Ureter (tissue), 1 donor: ENCODE measurements at places on chromosomes 6 and 20.

GRCh38 chr6:14612016-14612980 is 494.7 kb downstream of the CD83 start:
- DNase-seq, result no peak

GRCh38 chr6:142470421-142470820 is 168.6 kb downstream of the ADGRG6 start:
- DNase-seq, result no peak

DNA sequence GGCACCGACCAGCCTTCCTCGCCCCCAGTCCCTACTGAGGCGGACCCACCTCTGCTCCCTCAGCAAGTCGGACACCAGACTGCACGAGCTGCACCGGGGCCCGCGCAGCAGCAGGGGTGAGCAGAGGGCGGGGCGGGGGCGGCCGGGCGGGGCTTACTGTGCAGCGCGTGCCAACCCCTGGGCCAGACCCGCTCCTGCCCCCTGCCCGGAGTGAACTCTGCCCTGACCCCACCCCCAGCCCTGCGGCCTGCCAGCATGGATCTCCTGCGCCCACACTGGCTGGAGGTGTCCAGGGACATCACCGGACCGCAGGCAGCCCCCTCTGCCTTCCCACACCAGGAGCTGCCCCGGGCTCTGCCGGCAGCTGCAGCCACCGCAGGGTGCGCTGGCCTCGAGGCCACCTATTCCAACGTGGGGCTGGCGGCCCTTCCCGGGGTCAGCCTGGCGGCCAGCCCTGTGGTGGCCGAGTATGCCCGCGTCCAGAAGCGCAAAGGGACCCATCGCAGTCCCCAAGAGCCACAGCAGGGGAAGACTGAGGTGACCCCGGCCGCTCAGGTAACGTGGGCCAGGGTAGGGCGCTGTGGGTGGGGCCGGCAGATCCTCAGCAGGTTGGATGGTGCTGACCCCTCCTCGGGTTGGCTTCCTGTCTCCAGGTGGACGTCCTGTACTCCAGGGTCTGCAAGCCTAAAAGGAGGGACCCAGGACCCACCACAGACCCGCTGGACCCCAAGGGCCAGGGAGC is 1.5 kb upstream of the SLC2A4RG start:
- no peak for DNase-seq

GRCh38 chr20:32028647-32029372 is 18.6 kb downstream of the CCM2L start:
- DNase-seq, result no peak

- DNase-seq, result no peak
Measured at GRCh38 chr20:40637176-40637575, 51.9 kb downstream of the MAFB start.

DNA sequence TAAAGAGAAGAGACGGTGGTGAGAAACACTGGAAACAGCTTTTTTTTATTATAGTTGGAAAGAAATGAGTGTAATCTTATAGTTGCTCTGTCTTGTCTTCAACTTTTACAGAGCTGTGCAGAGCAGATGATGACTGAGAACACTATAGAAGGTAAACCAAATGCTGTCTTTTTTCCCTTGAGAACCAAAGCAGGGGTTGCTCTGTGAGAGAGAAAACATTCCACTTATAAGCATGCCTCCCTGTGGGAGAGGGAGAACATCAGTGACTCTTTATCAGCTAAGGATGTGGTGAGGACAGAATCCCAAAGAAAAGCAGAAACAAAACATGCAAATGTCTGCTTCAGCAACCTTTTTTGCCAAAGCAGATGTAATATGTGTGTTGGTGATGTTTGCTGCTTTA is 179.3 kb upstream of the HDDC2 start:
- DNase-seq, result no peak

GRCh38 chr6:170289180-170289931 is 1.5 kb downstream of the DLL1 start:
- DNase-seq, result peak; percentile 43

- no peak for DNase-seq
Measured at GRCh38 chr6:89952105-89952671, 57.9 kb downstream of the GJA10 start.

GRCh38 chr20:10591946-10592521 is 81.8 kb downstream of the JAG1 start:
- DNase-seq, result no peak

DNA sequence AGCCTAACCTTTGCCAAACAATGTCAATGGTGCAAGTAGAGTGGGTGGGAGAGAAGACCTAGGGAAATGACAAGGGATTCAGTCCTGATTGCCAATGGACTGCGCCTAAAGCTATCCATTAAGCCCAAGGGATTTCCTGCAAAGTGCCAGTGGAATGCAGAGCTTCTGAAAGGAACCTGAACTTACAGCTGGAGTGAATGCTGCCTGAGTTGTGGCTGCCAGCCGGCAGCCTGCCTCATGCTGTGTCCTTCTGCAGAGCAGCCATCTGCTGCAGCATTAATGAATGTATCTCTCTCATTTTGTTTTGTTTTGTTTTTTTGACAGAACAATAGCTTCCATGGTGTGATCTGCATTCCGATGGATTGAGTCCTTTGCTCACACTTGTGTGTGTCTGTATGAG is 44.7 kb downstream of the SLC35F1 start:
- DNase-seq, result no peak

GRCh38 chr20:25194333-25194972 is 1.1 kb upstream of the ENTPD6 start:
- DNase-seq, result no peak

DNA sequence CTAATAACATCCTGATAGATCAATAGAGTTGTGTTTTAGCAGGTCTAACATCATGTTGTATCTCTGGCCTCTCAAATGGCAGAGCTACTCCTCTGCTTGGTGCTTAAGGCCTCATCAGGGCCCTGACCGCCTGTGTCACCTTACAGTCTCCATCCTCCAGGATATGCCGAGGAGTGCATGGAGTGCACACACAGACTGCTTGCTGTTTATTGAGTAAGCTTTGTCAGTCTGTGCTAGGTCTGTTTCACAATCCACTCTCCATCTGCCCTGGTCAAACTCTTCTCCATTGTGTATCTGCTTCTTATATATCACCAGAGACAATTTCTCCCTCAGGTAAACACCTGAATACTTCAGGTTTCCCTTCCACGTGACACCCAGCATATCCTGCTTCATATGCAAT is 136.1 kb downstream of the SLC24A3 start:
- DNase-seq, result no peak

DNA sequence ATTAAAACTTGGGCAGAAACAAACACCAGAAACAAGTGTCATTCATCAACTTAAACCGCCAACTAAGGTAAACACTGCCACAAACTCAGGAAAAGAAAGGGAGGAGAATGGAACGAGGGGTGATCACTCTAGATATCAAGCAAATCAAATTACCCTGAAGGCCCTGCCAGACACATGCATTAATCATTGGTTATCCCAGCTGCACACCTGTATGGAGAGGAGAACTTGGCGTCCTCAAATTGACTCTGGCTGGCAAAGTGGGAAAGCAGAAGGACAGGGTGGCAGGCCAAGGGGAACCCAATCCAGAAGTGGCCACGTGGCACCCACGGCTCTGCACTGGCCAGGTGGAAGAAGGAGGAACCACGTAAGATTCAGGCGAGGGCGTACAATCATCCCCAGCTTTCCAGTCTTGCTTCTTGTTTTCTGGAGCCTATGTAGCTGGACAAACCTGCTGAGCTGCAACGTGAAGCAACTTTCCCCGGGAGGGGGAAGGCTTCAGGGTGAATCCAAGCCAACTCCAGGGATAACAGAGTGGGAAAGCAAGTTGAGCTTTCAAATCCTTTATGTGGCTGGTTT is 156.2 kb upstream of the JARID2 start:
- DNase-seq, result peak; percentile 47

GRCh38 chr6:169008641-169009257 is 244.9 kb downstream of the THBS2 start:
- no peak for DNase-seq

DNA sequence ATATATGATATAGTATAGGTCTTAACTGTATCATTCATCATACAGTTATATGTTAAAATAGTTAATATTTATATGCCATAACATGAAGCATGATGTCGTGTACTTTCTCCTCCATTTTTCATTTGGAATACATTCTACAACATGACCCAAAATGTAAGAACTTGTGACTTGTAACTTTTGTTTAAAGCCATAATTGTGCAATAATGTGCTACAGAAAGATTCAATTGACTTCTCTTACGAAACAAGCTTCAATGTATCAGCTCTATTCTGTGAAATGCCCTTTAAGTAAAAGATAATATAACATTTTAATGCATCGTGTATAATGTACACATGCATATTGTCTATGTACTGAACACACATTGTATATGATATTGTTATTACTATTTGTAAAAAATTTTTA is 76.7 kb upstream of the FABP7 start:
- no peak for DNase-seq

DNA sequence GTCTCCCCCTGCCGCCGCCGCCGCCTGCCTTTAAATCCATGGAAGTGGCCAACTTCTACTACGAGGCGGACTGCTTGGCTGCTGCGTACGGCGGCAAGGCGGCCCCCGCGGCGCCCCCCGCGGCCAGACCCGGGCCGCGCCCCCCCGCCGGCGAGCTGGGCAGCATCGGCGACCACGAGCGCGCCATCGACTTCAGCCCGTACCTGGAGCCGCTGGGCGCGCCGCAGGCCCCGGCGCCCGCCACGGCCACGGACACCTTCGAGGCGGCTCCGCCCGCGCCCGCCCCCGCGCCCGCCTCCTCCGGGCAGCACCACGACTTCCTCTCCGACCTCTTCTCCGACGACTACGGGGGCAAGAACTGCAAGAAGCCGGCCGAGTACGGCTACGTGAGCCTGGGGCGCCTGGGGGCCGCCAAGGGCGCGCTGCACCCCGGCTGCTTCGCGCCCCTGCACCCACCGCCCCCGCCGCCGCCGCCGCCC is 474 bp downstream of the CEBPB start:
- peak; percentile 78 for DNase-seq

GRCh38 chr6:70375882-70376281 is 37.4 kb upstream of the FAM135A start:
- DNase-seq, result no peak

GRCh38 chr20:15992564-15992963 is 580.7 kb downstream of the KIF16B start:
- no peak for DNase-seq

DNA sequence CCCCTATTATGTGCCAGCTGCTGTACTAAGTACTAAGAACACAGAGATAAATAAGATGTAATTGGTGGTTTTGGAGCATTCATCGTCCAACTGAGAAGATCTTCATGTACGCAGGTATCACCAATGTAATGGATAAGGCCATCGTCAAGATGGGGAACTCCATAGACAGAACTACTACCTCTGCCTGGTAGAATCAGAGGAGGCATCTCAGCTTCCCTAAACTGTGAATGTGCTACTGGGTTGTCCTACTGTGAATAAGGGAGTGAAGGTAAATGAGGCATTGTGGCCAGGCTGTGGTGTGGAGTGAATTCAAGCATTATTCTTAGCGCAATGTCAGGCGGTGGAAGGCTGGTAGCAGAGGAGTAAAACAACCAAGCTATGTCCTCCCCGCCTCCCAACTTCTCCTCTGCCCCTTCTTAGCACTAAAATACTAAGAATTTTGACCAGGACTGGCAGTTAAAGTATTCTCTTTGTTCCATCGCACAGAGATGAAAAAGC is 68.2 kb downstream of the TBC1D7 start:
- DNase-seq, result no peak

DNA sequence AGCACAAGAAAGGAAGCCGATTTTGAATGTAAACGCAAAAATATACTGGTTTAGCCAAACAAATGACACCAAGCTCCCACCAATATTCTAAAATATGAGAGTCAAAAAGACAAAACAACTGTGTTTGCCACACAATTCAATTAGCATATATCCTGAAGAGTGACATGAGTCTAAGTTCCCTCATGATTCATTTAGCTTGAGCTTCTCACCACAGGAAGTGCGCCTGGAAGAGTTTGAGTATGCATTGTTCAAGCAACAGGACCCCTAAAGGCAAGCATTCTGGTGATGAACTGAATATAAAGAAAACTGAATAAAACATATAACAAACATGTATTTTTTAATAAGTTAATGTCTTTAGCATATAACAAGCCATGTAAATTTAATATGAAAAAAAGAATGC is 115.2 kb upstream of the RUNX2 start:
- no peak for DNase-seq

- no peak for DNase-seq
Measured at GRCh38 chr6:80330961-80331360, 224.5 kb downstream of the BCKDHB start.

DNA sequence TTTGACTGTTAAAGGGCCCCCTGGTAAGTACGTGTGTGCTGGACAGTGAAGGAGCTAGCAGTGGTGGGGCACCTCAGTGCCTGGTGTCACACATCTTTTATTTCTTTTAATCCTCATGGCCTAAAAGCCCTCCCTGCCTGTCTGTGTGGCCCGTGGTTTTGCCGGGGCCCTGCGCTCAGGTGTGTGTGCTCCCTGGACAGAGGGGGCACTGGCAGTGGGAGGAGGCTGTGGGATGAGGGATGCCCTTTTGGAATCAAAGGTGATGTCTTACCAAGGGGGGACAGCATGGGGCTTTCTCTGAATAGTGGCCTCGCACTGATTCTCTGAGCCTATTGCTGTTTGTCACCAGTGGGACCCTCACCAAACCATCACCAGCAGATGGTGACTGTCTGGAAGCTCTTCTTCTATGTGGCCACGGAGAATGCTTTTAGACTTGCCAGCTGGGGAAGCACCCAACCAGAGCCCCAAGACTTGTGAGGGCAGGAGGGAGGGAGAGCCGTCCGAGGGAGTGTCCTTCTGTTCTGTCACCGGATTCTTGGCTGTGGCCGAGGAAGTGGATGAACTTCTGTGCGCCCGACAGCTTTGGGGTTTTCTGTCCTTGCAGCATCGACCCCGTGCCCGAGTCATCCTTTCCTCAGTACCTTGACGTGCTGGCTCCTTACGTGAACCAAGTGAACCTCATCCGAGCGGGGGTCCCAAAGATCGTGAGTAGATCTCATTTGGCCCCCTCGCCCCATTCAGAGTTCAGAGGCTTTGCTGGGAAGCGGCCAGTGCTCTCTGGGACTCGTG is 18.1 kb downstream of the PNLDC1 start:
- DNase-seq, result no peak

DNA sequence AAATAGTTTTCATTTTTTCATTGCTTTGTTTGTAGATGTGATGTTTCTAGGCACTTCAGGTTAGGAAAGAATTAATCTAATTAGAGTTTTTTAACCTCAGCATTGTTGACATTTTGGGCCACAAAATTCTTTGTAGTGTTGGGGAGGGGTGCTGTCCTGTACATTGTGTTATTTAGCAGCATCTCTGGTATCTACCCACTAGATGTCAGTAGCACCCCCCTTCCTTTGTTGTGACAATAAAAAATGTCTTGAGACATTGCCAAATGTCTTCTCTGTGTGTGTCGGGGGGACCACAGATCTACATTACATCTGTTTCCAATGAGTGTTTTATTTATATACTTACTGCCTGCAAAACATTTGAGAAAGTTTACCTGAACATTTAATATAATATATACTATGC is 45.6 kb downstream of the EYA4 start:
- no peak for DNase-seq

DNA sequence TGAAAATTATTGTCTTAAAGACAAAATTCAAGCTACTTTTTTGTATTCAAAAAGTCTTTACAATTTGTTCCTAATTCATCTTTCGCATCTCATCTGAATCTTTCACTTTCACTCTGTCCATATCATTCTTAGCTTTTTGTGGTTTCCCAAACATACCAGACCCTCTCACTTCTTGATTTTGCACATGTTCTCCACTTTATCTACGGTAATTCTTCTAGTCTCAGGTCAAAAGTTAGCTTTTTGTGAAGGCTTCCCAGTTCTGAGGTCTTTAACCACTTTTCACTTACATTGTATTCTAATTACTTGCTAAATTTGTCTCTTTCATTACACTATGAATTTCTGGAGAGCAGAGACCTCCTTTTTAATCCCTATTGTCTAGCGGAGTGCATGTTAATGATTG is 34.6 kb upstream of the EPHA7 start:
- DNase-seq, result no peak

GRCh38 chr20:39108746-39109145 is 146.6 kb downstream of the DHX35 start:
- DNase-seq, result no peak
